H1 (cell line): ENCODE measurements at places on chromosomes 2 and 18. TPM values are rescaled to one million over a fixed set of nuclear protein-coding genes. Genes with fewer than 3 reads are reported as not detected.

DTYMK gene
- 69.9 and 70.5 TPM in 2 replicates for total RNA-seq

CEP76 gene
- 14.3 and 18.1 TPM in 2 replicates for total RNA-seq

HTR2B gene
- total RNA-seq, result not detected in 2 replicates

- no peak for DNase-seq
These were observed 163.4 kb downstream of the VWC2L start for GRCh38 chr2:214574084-214574781.

GRCh38 chr2:127142663-127143630 is 36.0 kb upstream of the BIN1 start:
- peak; percentile 33 for DNase-seq

GRCh38 chr2:47243596-47244323 is 88.7 kb upstream of the STPG4 start:
- no peak for DNase-seq

DNA sequence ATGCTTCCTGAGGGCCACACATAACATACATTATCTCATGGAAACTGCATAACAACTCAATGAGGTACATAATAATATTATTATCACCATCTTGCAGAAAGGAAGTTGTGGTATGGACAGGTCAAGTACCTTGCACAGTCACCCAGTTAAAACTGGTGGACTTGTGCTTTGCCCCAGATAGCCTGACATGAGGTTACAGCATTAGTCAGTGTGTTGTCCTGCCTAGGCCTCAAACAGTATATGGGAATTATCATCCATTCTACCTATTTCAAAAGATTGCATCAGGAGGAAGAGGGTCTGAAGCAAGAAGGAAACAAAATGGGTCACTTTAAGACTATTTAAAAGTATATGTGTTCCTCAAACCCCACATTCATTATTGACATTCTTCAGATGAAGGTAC is 5.4 kb upstream of the ANTXR1 start:
- DNase-seq, result no peak

- no peak for DNase-seq
These were observed 15.8 kb upstream of the RTTN start for GRCh38 chr18:70221156-70221914.

GRCh38 chr18:24022161-24022560 is 7.6 kb downstream of the TTC39C start:
- no peak for DNase-seq

GRCh38 chr2:8000870-8001269 is 681.0 kb upstream of the ID2 start:
- DNase-seq, result no peak

GRCh38 chr2:180775711-180776110 is 204.7 kb upstream of the UBE2E3 start:
- no peak for DNase-seq
